ENCODE measurements at places on chromosomes 4 and X.

DNA sequence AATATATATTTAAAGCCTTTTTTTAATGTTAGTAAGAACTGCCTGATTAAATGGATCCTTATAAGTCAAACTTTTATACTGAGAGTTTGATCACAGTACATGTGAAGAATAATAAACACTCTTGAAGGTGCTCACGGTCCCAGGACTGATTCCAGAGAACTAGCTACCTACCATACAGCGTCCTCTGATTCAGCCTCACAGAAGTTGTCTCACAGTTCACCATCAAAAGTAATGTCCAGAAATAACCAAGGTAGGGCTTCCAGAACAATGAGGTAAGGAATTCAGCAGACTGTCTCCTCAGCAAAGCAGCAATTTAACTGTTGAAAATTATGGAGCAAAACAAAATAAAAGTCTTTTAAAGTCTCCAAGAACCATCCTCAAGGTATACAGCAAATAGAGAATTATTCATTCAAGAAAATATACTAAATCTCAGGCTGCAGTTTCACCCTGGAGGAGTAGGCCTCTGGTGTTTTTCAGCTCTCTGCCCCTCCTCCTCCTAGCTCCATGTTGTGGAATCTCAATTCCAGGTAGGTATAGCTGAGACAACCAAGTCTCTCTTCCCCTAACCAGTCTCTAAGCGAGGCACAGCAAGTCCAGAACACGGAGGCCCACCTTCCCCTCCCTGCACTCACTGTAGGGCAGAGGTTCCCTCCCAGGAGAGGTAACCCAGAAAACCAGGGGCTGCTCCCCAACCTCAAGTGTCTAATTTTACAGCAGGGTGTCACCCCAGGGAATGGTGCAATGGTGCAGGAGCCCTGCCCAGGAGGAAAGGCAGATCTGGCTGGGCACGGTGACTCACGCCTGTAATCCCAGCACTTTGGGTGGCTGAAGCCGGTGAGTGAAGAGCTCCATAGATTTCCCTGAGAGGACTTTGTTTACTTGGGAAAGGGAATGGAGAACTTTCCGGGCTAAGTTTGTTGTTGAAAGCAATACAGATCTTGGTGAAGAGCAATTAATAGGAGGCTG, 28.6 kb downstream of the FAM241A start:
- DNase-seq: no peak

DNA sequence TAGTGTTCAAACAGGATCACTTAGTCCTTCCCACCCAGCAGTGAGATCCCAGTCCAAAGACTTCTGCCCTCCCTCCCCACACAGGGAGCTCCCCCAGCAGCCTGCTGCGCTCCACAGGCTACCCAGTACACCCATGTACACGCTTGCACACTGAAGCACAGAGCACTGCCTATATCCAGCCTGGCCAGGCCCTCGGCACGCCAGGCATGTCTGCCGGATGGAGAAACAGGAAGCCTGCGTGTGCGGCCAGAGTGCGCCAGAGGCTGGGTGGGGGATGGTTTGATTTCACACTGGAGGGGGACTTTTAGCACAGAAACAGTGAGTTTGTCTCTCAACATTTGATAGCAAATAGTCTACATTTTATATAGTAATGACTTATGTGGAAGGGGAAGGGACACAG, 833.5 kb upstream of the IGFBP7 start:
- DNase-seq: no peak

GRCh38 chr4:163404580-163404979, 60.9 kb downstream of the NPY5R start:
- DNase-seq: no peak

DNA sequence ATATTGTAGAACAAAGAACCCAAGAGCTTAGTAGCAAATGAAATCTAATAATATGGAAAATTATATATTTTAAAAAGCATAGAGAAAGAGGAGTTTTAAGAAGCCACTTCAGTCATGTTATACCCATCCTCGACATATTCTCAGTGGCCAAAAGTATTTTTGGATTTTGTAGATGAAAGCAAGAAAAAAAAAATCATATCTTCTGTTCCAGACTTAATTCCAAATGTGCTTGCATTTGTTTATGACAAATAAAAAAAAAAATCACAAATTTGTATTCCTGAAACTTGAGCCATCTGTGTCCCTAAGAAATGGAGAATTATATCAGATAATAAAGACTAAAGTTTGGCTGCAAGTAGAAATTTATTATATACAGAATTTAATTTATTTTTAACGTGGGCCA, 1482.4 kb upstream of the PABPC4L start:
- DNase-seq: no peak

GRCh38 chr4:118389721-118390120, 36.9 kb upstream of the PRSS12 start:
- no peak for DNase-seq
